ENCODE measurements at places on chromosomes 4 and X.

GRCh38 chrX:24468245-24468644 lies 3.2 kb downstream of the PDK3 start:
- DNase-seq, result no peak

DNA sequence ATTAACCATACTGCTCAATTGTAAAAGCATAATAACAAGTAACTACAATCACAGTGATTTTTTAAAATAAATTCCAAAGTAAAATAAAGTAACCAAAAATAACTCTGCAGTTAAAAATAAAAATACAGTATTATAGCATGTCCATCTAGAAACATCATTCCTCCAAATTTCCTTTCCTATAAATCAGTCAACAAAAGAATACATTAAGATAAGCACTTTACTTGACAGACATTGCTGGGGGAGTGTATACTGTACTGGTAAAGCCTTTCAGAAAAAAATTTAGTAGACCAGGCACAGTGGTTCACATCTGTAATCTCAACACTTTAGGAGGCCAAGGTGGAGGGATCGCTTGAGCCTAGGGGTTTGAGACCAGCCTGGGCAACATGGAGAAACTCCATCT lies 91.1 kb downstream of the LRBA start:
- no peak for DNase-seq

DNA sequence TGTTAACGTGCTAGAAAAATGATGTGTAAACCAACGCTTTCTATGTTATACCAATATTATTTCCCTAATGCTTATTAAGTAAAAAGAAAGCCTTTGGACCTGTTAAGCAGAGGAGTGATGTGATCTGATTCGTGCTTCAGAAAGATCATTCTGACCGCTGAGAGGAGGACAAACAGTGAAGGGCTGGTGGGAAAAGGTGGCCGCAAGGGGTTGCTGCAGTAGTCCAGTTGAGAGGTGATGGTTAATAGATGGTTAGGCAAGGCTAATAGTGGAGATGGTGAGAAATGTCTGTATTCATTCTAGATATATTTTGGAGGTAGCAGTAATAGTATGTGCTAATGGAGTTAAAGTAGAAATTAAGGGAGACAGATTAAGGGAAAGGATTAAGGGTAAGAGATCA lies 12.9 kb upstream of the VGLL1 start:
- DNase-seq, result no peak

GRCh38 chr4:179626687-179627086 lies 2184.4 kb upstream of the AGA start:
- DNase-seq, result no peak

DNA sequence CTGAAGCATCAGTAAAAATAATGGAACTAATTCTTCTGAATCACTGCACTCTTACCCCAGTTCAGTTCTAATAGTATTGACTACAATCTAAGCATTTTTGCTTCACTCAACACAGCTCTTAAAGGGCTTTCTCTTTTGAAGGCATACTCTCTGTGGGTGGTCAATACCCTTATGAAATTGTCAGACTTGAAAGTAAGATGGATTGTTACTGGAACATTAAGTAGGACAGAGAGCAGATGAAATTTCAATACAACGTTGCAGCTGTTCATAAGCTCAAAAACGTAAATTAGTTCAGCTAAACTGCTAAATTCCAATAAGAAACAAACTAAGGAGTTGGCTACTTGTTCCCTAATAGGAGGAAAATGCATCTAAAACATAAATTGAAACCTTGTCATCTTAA lies 352.3 kb upstream of the TENM3 start:
- no peak for DNase-seq

- DNase-seq, result no peak
Measured at GRCh38 chrX:68724531-68725020, 77.1 kb downstream of the STARD8 start.
